ENCODE measurements at places on chromosomes 1 and 21.

- no peak for DNase-seq
Observed at GRCh38 chr21:42614811-42615351, 38.5 kb upstream of the PDE9A start.

DNA sequence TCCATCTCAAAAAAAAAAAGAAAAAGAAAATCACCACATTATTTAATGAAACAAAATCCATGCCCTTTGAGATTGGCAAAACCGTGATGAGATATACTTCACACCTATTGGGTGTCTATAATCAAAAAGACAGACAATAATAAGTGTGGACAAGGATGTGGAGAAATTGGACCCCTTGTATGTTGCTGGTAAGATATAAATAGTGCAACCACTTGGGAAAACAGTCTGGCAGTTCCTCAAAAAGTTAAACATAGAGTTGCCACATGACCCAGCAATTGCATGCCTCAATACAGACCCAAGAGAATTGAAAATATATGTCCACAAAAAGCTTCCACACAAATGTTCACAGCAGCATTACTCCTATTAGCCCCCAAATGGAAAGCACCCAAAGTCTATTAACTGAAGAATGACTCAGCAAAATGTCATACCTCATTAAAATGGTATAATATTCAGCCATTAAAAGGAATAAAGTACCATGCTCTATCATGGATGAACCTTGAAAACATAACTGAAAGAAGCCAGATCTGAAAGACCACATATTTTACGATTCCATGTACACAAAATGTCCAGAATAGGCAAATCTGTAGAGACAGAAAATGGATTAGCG lies 24.3 kb downstream of the LMOD1 start:
- DNase-seq = no peak

GRCh38 chr1:222814536-222815439 lies at the start of gene DISP1:
Gene DISP1 (plus strand): TSS chr1:222815039. CDS start chr1:222942824, 127,785 bp downstream.
- DNase-seq = peak; percentile 57

DNA sequence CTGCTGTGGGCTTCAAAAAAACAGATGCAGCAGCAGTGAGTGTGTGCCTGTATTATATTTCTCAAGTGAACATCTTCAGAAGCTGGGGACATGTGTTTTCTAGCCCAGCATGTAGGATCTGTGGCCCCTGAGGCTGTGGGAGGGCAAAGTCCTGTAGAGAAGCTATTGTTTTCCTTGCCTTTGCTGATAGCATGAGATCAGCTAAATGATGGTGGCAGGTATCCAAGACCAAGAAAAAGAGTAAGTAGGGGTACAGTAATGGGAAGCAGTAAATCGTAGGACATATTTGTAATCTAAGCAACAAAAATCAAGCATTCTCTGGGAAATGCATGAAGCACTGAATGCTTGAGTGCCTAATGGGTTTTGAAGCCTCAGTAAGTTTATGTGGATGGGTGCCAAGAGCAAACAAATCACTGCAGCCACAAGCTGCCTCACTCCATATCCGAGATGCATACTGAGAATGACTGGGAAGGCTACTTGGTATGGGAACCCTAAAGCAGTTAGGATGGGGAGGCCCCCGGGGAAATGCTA lies 98.3 kb downstream of the CD58 start:
- DNase-seq = no peak

GRCh38 chr1:116489231-116489697 lies 81.6 kb downstream of the CD58 start:
- no peak for DNase-seq
